ENCODE measurements at places on chromosomes 12 and 14.

GRCh38 chr12:33653362-33653761 lies 213.7 kb upstream of the SYT10 start:
- no peak for DNase-seq

DNA sequence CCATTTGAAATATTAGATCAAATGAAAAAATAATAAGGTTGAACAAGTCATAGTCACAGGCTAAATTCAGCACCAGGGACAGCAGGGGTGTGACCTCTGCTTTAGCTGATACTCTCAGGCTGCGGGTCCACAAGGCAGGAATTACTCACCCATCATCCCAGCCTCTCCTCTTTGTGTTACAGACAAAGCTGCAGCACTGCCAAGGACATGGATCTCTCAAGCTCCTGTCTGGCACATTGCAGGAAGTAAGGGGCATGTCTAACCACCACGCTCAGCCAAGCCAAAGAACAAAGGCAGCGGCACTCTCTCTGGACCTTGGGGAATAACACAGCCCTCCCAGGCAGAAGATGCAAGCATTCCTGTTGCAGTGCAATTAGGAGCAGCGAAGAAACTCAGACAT lies 783.8 kb downstream of the VRK1 start:
- DNase-seq, result no peak

DNA sequence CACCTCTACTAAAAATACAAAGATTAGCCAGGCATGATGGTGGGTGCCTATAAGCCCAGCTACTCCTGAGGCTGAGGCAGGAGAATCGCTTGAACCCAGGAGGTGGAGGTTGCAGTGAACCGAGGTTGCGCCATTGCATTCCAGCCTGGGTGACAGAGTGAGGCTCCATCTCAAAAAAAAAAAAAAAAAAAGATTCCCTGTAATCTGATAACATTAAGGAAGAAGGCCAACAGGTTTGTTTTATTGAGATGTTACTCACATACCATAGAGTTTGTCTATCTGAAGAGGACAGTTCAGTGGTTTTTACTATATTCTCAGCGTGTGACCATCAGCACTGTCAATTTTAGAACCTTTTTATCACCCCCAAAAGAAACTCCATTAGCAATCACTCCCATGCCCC lies 37.5 kb downstream of the TSPAN9 start:
- DNase-seq, result no peak

GRCh38 chr12:51118706-51119105 lies 35.3 kb upstream of the CSRNP2 start:
- DNase-seq, result no peak

DNA sequence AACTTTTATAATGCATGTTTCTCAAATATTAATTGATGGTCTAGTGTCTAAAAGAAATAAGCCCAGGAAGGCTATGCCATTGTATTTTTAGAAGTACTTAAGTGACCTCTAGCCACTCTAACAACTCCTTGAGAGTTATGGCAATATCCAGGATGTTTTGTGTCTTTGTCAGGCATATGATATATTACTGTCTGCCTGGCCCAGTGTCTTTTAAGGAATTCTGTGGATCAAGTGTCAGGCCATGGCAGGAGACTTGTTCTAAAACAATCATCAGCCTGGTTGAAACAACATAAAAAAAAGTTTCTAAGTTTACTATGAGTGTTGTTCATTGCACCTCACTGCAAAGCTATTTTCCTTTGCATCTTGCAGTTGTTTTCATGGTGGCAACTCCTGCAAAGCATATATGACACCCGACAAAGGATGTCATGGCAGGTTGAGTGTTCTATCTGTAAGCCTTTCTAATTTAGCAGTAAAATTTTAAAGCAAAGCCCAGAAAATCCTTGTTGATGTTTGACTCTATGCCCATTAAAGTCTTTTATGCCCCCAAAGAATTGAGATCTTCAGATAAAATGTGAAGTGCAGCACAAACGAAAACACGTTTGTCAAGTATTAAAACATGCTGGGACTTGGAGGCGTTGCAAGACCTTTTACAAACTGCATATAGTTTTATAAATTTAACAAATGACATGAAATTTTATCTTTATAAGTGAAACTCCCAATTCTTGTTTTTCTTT lies 89.5 kb upstream of the SLC38A2 start:
- no peak for DNase-seq

DNA sequence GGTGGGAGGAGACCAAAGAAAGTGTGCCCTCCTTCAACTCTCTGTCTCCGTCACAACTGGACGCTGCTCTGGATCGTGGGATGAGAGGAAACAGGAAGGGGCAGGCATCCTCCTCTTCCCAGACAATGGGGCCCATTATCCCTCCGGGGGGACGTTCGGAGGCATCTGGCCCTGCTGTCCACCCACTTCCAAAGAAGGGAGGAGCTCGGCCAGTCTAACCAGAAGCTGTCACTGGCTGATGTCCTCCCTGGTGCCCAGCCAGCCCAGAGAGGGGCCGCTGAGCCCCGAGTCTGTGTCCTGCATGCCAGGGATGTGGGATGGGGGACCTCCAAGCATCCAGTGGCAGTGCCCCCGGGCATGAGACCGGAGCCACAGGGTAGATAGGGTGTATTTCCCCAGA lies 39.8 kb upstream of the MEG3 start:
- DNase-seq, result no peak

- DNase-seq, result no peak
Observed at GRCh38 chr12:92186038-92186470, 40.4 kb upstream of the BTG1 start.

DNA sequence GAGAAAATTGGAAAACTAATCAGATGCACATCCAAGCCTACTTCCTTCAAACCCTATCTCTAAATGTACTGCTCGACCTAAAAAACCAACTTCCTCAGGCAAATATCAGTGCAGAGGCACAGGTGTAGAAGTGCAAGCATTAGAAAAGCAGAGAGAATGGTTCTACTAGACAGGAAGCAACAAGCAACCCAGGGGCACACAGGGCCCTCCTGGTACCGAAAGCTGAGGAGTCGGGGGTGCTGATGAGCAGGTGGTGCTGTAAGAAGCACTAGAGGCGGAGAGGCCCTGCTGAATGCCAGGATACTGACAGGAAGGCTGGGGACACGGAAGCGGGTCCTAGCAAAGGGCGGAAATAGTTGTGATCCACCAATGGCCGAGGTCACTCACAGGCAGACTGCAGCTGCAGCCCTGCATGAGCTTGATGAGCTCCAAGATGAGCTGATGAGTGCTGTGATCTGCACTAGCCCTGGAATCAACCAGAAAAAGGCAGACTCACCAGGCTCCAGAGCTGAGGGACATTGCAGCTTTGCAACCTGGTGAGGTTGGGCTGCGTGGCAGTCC lies 85.9 kb downstream of the TTC7B start:
- no peak for DNase-seq

DNA sequence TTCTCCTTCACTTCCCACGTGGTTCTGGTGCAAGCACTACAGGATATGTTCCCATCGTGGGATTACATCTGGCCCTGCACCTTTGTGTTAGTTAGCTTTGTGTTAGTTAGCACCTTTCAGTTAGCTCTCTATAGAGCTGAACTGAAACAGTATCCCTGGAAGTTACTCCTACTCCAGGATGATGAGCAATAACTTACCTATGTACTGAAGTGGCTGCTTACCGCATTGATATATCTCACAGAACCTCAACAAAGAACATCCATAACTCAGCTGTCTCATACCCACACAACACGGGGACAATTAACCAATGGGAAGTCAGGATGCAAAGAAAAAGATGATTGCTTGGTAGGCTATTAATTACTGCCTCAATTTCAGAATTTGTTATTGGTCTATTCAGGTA lies 146.6 kb downstream of the ASCL4 start:
- DNase-seq, result no peak

- no peak for DNase-seq
Observed at GRCh38 chr14:103543140-103543539, 14.1 kb downstream of the TRMT61A start.

DNA sequence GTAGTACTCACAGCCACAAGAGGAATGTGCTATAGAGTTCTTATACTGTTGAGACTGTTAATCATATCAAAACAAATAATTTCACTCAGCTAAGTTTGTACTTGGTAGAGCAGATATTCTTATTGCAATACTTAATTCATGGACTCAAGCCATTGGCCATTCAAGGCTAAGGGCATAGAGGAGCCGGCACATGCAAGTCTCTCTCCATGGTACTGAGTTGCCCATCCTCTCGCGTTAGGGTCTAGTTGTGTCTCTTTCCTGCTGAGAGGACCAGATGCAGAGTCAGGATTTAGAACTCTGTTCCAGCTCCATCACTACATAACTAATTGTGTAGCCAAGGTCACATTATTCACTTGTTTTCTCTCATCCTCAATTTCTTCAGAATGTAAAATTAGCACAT lies 14.4 kb upstream of the TUNAR start:
- no peak for DNase-seq

DNA sequence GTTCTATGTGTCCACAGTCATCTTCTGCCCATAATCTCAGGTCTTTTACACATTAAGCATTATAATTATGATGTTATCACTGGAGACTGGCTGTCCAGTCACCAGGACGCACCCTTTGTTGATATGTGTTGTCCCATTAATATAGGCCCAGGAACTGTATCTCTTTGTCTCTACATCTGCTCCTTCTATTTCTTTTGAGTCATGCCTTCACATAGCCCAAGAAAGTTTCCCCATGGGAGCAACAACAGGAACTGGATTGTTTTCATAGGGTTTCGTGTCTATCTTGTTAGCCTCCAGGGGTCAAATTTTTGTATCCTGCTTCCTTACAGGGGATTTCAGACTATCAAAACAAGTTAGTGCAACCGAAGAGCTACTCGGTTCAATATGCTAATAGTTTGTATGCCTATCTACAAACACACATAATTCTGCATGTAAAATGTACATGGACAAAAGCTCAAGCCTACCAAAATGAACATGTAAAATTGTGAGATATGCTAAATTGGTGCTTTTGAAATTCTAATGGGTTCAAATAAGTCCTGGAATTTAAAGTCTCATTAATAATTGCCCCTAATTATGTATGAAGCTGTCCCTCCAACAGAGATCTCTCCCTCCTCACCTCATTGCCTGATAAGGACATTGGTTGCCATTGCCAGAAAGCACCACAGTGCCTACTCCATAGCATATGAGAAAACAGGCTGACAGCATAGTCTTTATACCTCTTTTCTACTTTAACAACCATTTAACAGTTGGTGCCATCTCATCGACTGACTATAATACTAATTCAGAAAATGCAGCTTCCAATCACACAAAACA lies 99.8 kb upstream of the DIO2 start:
- no peak for DNase-seq

DNA sequence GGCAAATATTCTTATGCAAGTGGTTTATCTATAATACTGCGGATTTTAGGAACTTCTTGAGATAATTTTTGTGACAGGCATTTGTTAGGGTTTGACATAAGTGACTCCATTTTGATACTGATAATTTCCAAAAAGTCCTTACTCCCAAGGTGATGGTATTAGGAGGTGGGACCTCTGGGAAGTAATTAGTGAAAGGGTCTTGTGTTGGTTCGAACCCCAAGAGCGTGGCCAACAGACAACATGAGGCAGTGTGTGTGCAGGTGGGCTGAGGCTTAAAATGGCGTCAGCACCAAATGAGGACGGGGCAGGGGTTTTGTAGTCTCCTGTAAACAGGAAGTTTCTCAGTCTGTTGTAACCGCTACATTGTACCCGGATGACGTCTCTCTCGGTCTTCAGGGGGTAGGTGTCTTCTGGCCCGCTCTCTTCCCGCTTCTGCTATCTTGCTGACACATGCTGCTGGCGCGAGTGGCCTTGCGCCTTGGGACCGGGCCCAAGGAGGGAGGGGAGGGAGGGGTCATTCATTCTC lies 1.7 kb upstream of the C12orf43 start:
- no peak for DNase-seq

- no peak for DNase-seq
Observed at GRCh38 chr14:58942516-58942915, 246.0 kb upstream of the DAAM1 start.

- no peak for DNase-seq
Observed at GRCh38 chr12:33223956-33224355, 215.7 kb downstream of the SYT10 start.

- no peak for DNase-seq
Observed at GRCh38 chr12:48184549-48184922, 1.1 kb downstream of the CCDC184 start.

DNA sequence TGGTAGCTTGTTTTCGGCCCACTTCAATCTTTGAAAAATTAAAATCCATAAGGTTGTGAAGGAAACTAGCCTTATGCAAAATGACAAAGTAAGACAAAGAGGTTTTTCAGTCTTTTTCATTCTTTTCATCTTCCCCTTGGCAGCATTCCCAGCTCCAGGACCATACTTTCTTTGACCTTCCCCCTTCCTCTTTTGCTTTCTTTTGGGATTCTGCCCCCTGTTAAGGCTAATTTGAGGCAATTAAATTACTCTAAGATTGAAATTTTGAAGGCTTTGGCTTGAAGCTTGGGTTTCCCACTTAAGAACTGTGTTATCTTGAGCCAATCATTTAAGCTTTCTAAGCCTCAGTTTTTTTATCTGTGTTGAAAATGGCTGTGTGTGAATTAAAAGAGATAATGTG lies 124.9 kb downstream of the DACT1 start:
- no peak for DNase-seq

- DNase-seq, result no peak
Observed at GRCh38 chr12:82008251-82008650, 249.1 kb upstream of the PPFIA2 start.

- DNase-seq, result no peak
Observed at GRCh38 chr14:50061664-50062437, 54.5 kb downstream of the VCPKMT start.

GRCh38 chr12:82876075-82876474 lies 189.4 kb downstream of the TMTC2 start:
- no peak for DNase-seq

DNA sequence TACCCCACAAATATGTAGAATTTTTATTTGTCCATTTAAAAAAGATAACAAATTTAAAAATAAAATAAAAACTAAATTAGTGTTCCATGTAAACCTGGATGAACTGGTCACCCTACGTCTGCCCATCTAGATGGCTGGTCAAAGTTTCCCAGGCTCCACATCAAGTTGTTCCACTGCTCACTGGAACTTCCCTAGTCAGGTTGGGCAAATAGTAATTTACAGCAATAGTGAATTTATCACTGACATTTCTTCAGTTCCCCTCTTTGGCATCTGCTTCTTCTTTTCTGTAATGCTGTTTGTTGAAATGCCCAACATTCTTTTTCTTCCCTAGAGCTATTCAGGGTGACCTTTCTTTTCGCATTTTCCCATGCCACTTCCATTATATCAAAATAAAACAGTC lies 272.7 kb upstream of the BTG1 start:
- no peak for DNase-seq

DNA sequence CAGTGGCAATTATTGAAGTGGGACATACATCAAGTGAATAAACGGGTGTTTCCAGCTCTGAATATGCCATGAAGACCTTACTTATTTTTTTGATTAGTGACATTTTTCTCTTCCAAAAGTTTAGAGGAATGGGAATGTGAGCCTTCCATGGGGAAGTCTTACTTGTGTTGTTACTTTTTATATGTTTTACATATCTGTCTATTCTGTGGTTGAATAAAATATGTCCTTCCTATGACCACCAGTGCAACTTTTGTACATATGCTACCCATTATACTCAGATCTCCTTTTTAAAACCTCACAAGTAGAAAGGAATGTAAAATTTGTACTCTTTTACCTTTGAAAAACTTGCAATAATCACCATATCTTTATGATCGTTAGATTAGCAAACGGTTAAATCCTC lies 132.7 kb downstream of the MSRB3 start:
- no peak for DNase-seq

GRCh38 chr12:127343940-127344339 lies 923.0 kb upstream of the TMEM132C start:
- no peak for DNase-seq

GRCh38 chr12:67640863-67641262 lies 7.7 kb upstream of the DYRK2 start:
- no peak for DNase-seq
